ENCODE measurements at places on chromosomes 2 and 18. TPM values are rescaled to one million over a fixed set of nuclear protein-coding genes. Genes with fewer than 3 reads are reported as not detected.

GRCh38 chr2:12854001-12854530, 137.3 kb downstream of the TRIB2 start:
- DNase-seq, result no peak

- no peak for DNase-seq
These were observed 72.5 kb downstream of the ARL6IP6 start for GRCh38 chr2:152790883-152791282.

GRCh38 chr2:202555356-202555755, 79.4 kb upstream of the FAM117B start:
- DNase-seq, result peak; percentile 4

DNA sequence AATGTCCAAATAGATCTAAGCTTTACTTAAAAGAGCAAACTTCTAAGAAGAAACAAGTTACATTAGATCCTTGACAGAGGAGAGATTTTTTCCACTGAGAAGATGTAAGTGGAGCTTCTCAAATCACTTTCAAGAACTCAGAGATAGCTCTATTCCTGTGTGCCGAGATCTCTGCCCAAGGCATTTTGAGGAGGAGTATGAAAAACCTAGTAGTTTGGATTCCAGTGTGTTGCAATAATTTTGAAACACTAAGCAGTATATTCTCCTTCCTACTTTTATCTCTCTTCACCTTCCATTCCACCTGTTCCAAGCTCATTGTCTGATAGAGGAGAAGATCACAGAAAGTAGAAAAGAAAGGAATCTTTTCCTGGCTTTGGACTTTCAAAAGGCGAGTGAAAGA, 192.0 kb upstream of the TANK start:
- no peak for DNase-seq

GRCh38 chr18:78595924-78596573, 383.6 kb upstream of the SALL3 start:
- no peak for DNase-seq

- DNase-seq, result no peak
These were observed 27.1 kb downstream of the NABP1 start for GRCh38 chr2:191705084-191705483.

- no peak for DNase-seq
These were observed 74.8 kb downstream of the NPAS2 start for GRCh38 chr2:100894796-100895156.

DNA sequence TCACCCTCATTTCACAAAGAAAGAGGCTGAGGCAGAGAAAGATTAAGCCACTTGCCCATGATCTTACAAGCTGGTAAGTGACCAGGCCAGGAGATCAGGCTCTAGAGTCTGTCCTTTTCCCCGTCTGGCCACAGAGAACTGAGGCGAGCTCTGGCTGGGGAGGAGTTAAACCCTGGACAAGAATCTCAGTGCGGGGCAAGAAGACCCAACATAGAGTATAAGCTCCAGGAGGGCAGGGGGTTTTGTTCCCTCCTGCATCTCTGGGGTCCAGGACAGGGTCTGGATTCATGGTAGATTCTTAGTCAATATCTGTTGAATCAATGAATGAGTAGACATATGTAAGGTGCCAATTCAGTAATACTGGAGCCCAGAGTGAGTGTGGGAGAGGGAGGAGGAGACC, 12.9 kb upstream of the INPP5D start:
- DNase-seq, result no peak

DNA sequence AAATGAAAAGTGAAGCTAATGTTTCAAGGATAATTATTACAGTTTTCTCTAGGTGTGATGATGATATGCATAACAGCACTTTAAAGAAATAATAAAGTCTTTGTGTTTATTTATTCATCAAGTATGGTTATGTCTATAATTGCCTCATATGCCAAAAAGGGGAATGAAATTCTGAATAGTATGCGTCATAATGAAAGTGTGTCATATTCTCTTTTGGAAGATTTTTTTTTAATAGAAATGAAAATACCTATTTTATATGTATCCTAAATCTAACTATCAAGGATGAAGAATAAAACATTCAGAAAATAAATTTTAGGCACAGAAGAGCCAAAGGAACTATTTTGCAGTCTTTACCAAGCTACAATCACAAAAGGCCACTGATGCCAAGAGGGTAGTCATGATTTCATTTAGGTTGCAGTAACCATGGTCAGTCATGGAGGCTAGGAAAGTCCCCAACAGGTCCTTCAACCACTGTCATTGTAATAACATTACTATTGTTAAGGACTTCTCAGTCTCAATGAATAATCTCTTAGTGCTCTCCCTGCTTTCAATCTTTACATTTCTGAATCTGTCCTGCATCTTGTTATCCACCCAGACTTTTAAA, 712.5 kb downstream of the DCDC2C start:
- DNase-seq, result no peak

DNA sequence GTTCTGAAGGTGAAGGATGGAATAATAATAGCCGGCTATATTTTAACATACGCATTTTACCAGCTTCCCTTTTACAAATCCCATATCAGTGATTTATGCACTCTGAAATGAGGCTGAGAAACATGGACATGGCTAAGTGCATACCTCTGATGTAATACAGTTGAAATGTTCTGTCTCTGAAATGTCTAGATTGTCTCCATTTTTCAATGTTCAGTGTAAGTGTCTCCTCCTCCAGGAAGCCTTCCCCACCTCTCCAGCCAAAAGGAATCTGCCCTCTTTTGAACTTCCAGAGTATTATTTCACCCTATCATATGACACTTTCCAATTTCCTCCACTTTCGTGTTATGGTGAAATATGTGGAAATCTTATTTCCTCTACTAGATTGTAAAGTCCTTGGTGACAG, 29.5 kb upstream of the ME2 start:
- no peak for DNase-seq

GRCh38 chr2:71894261-71894660, 253.4 kb downstream of the CYP26B1 start:
- DNase-seq, result no peak

GRCh38 chr2:210195101-210195852, 24.1 kb upstream of the KANSL1L start:
- peak; percentile 49 for DNase-seq

DNA sequence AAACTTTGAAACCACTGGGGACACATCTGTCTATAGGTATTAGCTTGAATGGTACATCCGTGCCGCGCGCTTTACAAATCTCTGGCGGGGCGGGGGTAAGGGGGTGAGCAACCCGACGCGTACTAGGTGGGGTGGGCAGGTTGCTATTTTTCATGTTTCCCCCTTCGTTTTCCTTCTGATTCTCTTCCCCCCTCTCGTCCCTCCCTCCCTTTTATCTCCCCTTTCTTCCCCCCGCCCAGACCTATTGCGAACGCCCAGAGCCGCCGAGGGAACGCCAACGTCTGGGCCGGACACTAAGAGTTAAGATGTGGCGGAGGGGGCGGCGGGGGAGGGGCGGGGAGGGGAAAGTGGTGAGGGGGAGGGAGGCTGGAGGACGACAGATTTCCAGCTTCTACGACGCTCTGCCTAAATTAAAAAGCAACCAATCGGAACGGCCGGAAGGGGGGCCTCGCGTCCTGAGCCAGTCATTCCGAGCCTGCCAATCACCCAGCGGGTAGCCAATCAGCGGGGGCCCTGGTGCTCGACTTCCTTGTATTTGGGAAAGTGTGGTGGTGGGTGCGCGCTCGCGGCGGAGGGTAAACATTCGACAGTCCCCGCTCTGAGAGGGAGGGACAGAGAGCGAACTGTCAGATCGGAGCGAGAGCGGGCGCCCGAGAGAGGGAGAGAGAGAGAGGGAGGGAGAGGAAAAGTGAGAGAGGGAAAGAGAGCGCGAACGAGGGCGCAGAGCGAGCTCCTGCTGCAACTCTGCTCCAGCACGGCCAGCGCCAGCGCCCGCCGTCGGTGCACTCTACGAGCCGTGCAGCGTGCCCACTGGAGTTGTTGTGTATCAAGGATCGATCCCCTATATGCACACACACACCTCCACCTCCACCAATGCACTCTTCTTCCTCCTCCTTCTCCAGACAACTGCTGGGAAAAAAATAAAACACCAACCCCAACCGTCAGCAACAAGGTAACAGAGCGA, at the start of gene POU3F3:
TSS of gene POU3F3 (plus strand) at position 582 of the 964 bp plus-strand sequence. CDS start 1,396 bp downstream, outside the sequence.
- DNase-seq, result peak; percentile 45

DNA sequence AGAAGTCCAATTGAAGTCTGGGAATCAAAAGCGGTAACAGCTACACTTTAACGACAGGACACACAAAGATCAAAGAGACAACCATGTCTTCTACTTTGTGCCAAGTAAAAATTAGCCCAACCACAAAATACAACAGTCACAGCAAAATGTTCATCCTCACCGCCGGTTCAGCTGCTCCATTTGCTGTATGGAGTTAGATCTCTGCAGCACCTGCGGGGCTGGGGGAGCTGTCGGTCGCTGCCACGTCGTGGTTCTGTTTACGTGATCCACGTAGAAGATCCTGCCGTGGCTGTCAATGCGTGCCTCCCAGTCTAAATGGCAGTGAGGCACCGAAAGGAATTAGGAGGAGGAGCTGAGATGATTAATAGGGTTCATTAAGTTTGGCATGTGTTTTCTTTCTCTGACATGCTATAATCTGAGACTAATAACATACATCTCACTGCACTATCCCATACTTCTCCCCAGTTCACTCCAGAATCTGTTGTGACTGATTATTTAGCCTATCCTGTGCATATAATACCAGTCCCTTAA, 136.5 kb upstream of the STK17B start:
- DNase-seq, result no peak

GRCh38 chr18:23099621-23100020, 35.7 kb upstream of the CABLES1 start:
- no peak for DNase-seq

The DLGAP1 gene
- total RNA-seq, result not detected

The MOGAT1 gene
- total RNA-seq, result 0.24 TPM

The ACMSD gene
- not detected for total RNA-seq

The CCDC68 gene
- 0.29 TPM for total RNA-seq

The ITPRIPL1 gene
- total RNA-seq, result 14.5 TPM

The ASTL gene
- total RNA-seq, result not detected

Data from RPMI7951 (cell line).